ENCODE measurements at places on chromosomes 12 and 14.

DNA sequence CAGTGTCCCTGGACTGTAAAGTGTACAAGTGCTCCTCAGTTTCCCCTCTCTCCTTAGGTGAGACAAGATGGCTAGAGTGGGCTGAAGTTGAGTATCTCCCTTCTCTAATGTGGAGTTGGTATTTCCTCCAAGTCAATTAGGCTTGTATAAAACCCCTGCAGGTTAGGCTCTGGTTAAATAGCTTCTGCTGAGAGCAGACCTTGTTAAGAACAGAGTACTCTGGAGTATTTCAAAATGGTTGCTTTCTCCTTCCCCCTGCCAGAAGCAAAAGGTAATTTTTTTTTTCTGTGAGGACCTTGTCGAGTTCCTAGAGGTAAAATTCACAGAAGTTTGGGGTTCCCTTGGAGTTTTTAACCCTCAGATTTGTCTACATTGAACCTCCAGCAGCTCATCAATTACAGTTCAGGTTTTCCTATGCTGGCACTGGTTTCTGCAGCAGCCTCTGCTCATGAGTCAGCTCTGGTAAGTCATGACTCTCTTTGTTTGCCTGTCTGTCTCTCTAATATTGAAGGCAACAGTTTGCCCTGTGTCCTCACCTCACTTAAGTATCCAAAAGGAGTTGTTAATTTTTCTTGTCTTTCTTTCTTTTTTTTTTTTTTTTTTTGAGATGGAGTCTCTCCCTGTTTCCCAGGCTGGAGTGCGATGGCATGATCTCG is 27.8 kb upstream of the GLIPR1 start:
- peak; percentile 78 for DNase-seq

- DNase-seq = peak; percentile 49
Observed at GRCh38 chr14:67370830-67371229, 10.7 kb downstream of the EIF2S1 start.

DNA sequence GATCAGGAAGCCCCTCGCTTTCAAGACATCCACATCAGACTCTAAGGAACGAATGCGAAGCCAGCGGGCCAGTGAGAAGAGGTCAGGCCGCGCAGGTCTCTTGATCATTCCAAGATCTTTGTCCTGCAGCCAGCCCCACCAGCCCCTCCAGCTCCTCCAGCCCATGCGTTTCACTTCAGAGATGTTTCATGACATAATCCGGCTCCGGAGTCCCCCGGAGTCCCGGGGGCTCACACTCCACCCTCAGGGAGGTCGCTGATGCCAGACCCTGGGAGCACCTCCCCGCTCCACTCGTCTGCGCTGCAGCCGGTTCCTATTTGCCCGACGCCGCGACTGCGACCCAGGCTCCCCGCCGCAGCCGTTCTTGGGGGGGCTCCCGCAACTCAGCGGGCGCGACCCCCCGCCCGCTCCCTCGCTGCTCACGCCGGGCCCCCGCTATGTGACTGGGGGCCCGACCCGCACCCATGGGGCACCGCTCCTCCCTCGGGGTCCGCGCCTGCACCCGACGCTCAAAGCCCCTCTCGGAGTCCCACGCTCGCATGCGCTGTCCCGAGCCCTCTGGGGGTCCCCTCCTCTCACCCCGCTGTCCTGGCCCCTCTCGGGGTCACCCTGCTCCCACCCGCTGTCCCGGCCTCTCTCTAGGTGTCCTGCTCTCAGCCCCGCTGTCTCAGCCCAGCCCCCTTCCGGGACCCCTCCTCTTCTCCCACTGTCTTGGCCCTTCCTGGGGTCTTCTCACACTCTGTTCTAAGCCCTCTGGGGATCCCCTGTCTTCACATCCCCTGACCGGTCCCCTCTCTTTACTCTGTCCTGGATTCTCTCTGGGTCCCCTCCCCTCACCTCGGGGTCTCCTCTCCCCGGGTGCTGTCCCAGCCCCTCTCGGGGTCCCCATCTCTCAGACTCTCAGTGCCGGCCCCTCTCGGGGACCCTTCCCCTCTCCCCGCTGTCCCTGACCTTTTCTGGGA is 1.1 kb downstream of the TAOK3 start:
- DNase-seq = no peak

GRCh38 chr14:86462193-86462753 is 932.3 kb downstream of the FLRT2 start:
- peak; percentile 3 for DNase-seq

DNA sequence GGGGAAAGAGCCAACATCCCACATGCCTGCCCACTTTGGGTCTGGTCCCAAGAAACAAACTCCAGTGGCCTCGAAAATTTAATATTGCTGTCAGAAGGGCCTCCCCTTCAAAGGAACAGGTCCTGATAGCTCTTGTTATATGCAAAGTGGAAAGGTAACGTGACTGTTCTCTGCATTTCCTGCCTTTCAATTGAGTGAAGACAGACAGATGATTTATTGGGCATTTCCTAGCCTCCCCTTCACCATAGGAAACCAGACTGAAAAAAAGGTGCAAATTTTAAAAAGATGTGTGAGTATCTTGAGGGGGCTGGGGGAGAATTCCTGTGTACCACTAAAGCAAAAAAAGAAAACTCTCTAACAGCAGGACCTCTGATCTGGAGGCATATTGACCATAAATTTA is 235.2 kb downstream of the ZFP36L1 start:
- DNase-seq = no peak

GRCh38 chr14:73049428-73049827 is 8.9 kb upstream of the RBM25 start:
- peak; percentile 28 for DNase-seq

DNA sequence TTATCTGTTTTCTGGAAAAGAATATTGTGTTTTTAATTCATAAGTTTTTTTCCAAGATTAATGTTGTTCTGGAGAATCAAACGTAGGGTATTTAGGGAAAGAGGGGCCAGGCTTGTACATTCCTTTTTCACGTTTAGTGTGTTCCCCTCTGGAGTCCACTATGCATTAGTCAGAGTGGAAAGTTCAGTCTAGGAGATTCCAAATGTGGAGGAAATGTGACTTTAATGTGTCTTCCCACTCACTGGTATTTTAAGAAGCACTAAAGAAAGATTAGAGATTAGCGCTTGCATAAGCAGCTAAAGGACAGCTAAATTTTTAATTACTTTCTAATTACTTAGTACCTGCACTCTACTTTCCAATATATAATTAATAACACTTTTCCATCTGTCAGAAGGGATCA is 4.4 kb upstream of the PDE6H start:
- no peak for DNase-seq

DNA sequence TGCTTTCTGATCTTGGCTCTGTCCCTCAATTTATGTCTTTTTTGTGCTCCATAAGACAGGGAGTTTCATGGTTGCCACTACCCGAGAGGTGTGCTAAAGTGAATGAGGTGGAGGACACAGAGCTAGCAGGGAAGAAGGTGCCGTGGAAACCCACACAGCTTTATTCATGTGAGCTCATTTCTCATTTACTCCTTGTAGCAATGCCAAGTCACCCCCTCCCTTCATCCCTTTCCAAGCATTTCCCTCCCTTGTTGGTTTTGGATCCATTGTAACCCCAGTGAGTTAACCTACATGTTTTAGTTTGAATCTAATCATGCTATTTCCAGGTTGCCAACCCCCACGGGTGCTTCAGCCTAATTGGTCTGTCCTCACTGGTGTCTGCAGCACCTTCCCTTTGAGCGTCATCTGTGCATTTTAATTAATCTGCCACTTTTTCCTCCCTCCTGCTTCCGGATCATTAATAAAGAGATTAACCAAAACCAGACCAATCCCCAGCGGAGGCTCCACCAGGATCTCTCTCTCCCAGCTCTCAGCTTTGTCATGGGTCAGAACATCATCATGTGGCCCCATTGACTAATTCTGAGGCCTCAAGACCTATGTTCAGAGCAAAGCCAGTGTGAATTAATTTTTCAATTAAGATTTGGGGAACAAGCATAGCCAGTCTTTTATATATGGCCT is 56.2 kb downstream of the NTF3 start:
- DNase-seq = no peak

DNA sequence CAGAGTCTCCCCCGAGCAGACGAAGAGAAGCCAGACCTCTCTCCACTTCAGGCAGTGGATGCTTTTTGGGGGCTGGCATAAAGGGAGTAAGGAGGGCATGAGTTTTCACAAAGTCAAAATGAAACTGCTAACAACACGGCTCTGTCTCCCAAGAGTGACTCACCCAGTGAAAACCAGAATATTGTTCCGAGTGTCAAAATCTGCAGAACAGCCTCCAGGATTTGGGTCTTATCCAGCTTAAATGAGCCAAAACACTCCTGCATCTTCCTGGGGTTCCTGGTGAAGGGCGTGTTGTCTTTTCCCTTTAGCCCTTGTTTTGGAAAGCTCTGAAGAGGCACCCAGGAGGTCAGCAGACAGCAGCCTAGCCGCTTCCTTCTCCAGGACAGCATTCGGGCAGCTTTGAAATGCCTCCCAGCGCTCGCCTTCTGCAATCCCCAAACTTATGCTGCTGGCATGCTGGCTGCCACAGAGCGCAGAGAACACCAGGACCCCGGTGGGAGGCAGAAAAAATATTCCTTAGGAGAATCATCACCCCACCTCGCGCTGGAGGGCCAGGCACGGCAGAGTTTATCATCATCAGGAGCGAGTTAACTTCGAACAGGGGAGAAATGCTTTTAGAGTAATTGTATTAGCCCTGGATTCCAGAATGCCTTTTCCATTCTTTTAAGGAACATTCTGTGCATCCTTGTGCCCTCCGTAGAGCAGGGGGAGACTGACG is 117.7 kb upstream of the NCOR2 start:
- DNase-seq = peak; percentile 86

DNA sequence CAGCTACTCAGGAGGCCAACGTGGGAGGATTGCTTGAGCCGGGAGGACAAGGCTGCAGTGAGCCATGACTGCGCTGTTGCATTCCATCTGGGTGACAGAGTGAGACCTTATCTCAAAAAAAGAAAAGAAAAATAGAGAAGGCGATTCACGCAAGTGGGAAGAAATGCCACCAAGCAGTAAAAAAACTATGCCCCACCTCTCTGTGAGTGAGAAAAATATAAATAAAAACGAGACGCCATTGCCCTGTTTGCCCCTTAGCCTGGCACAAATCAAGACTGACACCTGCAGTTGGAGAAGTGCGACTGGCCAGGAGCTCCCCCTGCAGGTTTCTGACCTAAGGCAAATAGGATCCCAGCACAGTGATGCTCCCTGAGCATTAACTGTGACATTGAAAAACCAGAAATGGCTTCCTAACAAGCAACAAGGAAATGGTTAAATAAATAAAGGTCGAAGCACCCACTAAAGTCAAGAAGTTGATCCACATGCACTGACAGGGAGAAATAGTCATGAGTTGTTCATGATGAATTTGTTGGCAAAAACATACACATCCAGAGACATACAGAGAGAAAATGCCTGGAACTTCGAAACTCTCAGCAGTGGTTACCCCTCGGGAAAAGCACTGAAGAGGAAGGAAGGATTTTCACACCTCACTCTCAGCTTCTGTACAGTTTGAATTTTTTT is 21.1 kb downstream of the GSC start:
- no peak for DNase-seq

DNA sequence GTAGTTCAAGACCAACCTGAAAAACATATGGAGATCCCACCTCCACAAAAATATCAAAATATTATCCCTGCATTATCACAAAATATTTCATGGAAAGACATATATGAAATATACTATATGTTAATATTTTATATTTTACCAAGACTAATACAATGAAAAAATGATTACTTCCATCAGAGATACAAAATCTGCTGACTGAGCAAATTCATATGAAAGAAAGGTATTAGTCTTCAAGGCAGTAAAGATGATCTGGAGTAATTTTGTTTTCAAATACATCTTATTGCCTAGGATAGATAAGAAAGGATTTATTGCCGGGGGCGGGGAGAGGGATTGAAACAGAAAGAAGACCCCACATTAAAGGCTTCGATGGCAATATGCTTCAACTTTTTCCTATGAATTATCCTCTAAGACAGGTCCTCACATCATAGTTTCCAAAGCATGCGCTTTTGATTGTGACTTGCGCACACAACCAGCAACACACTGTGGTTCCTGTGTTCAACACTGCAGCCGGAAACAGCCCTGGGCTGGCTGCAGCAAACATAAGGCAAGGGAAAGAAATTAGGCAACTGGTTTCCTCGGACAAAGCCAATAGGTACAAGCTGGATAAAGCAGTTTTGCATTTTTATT is 83.2 kb downstream of the SPPL3 start:
- DNase-seq = no peak

DNA sequence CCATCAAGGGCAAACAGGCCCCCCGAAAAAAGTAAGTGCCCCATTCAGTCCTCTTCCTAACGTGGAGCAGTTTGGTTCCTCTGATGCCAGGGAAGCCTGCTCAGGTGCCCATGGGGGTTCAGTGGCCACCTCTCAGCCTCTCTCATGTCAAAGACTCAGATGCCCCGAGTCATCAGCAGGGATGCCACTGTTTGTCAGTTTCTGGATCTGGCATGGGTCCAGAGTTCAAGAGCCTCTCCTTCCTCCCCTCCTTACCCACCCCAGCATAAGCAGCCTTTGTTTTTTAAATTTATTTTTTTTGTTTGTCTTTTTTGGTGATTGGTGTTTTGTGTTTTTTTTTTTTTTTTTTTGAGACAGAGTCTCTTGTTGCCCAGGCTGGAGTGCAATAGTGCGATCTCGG is 11.3 kb downstream of the KMT5A start:
- no peak for DNase-seq

DNA sequence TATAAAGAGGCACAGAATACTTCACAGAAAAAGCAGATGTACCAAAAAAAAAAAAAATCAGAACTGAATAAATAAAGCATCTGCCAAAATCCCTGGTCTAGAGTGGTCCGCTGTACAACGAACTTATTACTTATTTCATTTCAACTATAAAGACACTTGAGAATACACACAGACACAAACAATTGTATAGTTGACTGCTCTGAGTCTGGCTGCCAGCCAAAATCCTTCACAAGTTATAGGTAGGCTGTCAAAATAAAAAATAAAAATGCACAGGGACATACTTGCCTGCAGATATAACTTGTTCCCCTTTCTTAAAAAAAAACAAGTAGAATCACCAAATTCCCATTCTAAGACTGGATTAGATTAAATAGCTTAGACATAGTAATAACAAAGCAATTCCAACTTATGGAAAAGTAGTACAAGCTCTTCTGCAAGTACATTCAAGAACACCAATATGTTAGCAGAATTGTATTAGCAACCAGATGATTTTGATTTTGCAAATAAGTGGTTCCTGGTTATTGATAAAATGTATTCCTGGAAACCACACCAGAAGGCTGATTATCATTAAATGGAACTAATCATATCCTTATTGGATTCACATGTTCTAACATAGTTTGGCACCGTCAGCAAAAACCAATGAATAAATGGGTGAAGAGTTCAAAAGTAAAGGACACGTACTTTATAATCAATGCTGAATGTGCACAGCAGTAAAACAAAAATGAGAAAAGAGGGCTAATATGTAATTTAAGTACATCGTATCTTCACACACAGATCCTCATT is 248.5 kb downstream of the NELL2 start:
- no peak for DNase-seq

- DNase-seq = peak; percentile 19
Observed at GRCh38 chr14:64218344-64219240, 75.6 kb downstream of the ESR2 start.

GRCh38 chr14:58770491-58770982 is 132.8 kb downstream of the DACT1 start:
- no peak for DNase-seq

- DNase-seq = peak; percentile 95
Observed at GRCh38 chr12:116053479-116054200, 223.9 kb downstream of the MED13L start.

- no peak for DNase-seq
Observed at GRCh38 chr14:59768855-59769375, 101.7 kb downstream of the RTN1 start.

- peak; percentile 57 for DNase-seq
Observed at GRCh38 chr12:716506-716905, 35.9 kb upstream of the WNK1 start.

GRCh38 chr14:106268013-106268727 is 741.8 kb downstream of the TMEM121 start:
- no peak for DNase-seq

- DNase-seq = peak; percentile 1
Observed at GRCh38 chr14:45610318-45610717, 357.3 kb upstream of the MIS18BP1 start.

All from fibroblast of lung (primary cell).